HAP-1 (cell line): ENCODE measurements at places on chromosomes 12 and 14.

DNA sequence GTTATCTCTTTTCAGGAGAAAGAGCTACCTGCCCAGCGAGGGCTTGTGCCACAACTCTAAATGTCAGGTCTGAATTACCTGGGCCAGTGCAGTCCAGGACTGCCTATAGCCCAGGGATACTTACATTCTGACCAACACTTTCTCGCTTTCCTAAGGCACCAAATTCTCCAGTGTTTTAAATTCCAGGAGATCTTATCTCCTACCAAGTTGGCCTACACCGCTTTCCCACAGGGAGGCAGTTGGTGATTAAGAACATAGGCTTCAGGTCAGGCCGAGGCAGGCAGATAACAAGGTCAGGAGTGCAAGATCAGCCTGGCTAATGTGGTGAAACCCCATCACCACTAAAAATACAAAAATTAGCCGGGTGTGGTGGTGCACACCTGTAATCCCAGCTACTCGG, 41.1 kb downstream of the RPS29 start:
- DNase-seq, result no peak

DNA sequence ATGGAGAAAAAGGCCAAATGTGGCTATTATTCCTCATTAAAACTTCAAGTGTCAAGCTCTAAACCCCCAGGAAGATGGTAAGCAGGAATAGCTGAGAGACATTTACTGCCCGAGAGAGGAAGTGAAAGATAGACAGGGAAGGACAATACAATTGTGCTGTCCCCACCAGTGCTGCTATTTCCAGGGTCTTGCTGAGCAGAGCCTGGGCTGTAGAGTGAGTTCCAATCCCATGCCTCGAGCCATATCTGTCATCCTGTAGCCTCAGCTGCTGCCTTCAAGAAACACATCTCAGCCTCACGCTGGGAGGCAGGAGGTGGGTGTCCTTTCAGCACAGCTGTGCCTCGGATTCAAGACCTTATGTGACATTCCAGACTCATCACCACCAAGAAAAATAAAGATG, 114.0 kb downstream of the RPAP3 start:
- no peak for DNase-seq

DNA sequence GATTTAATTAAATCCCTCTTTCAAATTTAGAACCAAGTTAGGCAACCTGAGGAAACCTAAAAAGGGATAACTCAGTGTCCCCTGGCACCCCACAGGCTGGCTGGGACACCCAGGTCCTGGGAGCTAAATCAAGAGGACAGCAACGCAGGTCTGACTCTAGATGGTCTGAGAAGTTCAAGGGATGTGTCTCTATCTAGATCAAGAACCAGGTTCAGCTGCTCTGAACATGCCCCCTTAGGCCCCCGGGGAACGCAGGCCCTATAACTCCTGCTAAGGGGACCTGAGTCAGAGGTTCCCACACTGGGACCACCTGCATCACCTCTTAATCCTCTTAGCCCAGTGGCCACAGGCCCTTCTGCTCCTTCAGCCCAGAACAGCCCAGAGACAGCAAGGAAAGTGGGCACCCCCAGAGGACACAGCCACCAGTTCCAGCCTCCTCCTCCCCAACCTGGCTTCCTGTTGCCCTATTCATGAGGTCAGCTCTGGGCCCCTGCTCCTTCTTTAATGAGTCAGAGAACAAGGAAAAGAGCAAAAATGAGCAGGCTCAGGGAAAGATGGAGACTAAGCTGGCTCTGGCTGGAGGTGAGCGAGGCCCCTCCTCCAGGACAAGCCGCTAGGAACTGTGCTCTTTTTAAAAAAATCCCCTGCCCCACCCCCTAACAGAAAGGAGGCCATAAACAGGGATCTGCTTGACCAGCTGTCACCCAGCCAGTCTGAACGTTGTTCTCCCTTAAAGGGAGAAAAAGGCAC, 10.8 kb downstream of the PITPNM2 start:
- peak; percentile 63 for DNase-seq

- no peak for DNase-seq
Measured at GRCh38 chr14:96676166-96676565, 121.0 kb upstream of the VRK1 start.

DNA sequence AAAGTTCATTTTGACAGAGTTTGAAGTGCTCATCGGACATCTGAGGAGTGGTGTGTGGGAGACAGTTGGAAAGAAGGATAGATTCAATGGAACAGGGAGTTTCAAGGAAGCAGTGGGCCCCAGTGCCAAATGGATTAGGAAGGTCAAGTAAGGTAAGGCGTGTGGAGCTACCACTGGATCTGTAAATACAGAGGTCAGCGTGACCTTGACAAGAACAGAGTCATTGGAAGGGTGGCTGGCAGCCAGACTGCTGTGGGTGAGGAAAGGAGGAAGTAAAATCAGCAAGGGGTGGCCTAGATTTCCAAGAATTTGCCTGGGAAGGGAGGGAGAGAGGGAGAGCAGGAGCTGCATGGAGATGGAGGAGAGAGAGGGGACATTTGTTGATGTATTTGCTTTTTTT, 68.2 kb upstream of the IGF1 start:
- DNase-seq, result no peak

GRCh38 chr14:65222440-65222858, 120.1 kb upstream of the MAX start:
- peak; percentile 76 for DNase-seq

- no peak for DNase-seq
Measured at GRCh38 chr12:116303929-116304328, 26.4 kb upstream of the MED13L start.

GRCh38 chr12:121789800-121790728, 3.4 kb downstream of the RHOF start:
- DNase-seq, result no peak

DNA sequence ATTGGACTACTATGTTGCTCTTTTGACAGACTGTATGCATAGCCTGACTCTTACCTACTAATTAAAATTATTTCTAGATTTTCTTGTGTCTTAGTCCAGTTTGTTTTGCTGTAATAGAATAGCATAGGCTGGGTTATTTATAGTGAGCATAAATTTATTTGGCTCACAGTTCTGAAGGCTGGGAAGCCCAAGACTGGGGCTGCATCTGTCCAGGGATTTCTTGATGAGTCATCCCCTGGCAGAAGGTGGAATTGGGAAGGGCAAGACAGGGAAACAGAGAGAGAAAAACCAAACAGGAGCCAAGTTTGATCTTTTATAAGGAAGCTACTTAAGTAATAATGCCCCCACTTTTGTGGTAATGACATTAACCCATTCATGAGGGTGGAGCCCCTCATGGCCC, 759.2 kb upstream of the LRFN5 start:
- no peak for DNase-seq

DNA sequence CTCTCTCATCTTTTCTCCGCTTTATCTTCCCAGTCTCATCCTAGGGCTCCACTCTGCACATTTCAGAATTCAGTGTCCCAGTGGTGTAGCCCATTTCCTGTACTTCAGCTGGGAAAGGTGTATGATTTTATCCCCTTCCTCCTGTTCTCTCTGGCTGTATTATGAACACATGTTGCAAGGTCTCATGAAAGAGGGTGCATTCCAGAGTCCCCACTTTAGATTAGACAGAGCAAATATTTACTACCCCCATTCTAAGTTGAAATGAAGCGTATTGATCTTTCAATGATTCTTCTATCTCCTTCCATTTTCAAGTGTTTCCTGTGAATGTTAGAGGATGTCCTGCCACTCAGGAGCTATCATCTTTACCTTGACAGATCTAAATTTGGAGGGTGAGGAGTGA, 123.2 kb downstream of the WIF1 start:
- no peak for DNase-seq

DNA sequence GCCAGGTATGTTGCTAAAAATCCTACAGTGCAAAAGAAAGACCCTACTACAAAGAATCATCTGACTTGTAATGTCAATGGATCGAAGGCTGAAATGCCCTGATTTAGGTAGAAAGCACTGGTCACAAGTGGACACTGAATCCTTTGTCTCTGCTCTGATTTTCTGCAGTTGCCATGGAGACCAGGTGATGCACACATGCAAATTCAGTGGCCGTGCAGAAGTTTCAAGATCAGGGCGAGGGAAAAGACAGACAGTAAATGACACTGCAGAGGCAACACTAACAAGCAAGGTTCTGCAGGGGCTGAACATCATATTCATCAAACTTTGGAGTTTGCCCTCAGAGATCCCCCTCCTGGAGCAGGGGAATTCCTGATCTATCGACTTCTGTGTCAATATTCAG, 370.3 kb upstream of the TMEM132C start:
- no peak for DNase-seq

DNA sequence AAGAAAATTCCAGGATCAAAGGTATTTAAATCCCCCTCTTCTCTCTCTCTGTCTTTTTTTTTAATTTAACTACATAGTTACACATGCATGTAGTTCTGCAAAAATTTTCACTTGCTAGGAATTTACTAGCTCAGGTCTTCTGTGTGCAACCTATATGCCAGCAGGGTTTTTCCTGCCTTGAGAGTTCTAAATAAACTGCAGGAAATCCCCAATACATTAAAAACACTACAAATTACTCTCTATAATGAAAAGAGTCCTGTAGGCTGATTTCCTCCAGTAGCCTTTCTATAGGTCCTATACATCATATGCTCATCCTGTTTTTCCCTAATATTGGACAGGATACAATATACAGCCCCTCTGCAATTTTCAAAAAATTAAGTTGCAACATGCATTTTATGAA, 27.7 kb upstream of the ATXN7L3B start:
- DNase-seq, result no peak

DNA sequence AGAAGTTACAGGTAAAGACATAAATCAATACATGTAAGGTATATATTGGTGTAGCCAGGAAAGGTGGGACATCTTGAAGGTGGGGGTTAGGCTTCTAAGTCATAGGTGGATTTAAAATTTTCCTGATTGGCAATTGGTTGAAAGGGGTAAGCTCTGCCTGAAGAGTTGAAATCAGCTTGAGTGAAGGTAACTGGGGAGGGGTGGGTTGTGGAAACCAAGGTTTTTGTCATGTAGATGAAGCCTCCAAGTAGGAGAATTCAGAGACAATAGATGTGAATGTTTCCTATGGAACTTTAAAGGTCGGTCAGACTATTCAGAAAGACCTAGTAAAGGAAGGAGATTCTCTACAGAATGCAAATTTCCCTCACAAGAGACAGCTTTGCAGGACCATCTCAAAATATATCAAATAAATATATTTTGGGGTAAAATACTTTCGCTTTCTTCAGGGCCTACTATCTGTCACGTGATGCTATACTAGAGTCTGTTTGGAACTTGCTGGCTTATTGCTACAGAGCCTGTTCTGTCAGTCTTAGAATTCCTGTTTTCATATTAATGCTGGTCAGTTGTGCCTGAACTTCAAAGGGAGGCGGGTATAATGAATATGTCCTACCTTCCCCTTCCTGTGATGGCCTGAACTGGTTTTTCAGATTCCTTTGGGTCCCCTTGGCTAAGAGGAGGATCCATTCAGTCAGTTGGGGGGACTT, 20.6 kb upstream of the SPATA7 start:
- DNase-seq, result peak; percentile 38

DNA sequence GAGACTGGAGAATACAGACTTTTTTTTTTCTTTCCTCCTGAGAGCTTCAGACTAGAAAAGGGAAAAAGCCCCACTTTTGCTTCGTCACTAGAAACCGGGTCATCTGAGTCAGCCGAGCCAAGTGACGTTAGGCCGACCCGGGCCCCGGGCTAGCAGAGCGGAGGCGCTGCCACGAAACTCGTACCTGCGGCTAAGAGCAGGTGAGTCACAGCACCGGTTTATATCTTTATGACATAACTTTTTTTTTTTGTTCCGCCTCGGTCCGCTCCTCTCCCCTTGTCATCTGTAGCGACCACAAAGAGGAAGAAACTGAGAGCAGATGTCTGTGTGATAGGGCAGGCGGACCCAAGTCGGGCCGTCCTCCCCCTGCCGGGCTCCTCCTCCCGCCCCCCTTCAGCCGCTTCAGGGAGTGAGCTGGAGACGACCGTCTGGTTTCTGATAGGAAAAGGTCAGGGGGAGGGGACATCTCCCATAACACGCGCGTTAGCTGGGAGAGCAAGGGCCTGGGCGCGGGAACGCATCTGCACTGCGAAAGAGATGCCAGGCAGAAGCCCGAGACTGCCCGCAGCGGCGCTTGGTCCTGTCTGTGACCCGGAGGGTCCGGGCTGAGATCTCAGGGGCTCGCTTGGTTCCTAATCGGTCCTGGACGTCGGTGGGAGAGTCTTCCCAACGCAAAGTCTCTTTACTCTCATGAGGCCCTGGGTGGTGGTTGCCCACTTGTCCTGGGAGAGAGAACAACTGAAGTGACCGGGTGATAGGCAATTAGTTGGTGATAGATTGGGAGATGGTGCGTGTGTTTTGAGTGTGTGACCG, 586 bp downstream of the TTC6 start:
- DNase-seq, result peak; percentile 91

- DNase-seq, result no peak
Measured at GRCh38 chr14:57492859-57493258, 798 bp downstream of the CCDC198 start.

- DNase-seq, result peak; percentile 13
Measured at GRCh38 chr12:41205070-41205709, 17.1 kb downstream of the PDZRN4 start.

- DNase-seq, result no peak
Measured at GRCh38 chr14:58401587-58401986, 5.9 kb downstream of the TOMM20L start.

DNA sequence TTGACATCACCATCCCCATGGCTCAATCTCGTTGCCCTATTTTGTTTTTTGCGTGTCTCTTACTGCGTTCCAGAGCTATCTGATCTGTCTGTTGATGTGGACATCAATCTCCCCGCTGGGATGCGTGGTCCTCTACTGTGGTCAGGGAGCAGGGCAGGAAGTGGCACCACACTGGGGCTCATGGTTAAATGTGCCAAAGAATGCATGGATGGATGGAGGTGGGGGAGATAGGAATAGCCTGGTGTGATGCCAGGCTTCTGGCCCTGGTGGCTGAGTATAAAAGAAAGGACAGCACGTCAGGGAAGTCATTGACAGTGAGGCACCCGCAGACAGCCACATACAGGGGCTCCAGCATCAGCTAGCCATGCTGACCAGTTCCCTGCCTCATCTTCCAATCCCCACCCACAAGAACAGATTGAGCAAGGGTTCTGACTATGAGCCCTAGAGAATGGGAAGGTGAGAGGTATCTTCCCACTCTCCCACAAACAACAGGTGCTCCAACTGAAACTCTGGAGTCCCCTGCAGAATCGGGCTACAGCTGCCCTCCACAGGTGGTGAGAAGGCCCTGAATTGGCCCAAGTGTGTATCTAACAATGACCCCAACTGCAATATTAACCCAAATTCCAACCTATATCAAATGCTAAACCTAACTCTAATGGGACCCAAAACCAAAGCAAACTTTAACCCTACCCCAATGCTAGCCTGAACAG, 2.7 kb upstream of the BEGAIN start:
- no peak for DNase-seq

DNA sequence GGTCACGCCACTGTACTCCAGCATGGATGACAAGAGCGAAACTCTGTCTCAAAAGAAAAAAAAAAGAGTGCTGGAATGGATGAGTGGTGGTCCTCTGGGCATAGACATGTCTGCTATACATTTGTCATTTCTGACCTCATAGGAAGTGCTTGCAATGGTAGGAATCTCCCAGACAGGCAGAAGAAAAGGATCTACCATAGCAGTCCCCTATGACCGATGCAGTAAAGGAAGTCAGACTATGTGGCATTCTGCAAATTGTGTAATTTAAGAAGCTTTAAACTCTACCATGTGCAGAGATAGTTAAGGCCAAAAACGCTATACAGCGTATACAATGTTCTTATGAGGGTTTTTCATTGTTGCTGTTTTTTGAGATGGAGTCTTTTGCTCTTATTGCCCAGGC, 24.7 kb upstream of the RAP1B start:
- DNase-seq, result no peak
